Activated T-helper 1 cell treated with anti-CD3 and anti-CD28 coated beads, Interleukin-12 subunit alpha, Interleukin-12 subunit beta, Interleukin-2, Interleukin-4 antibody, amounts not matched to agents 30 ng/mL and 10 ng/mL and 1 ng/mL, durations not matched to agents 14 hours and 24 hours and 36 hours (primary cell): ENCODE measurements at places on chromosomes 1 and 21. TPM values are rescaled to one million over a fixed set of nuclear protein-coding genes. Genes with fewer than 3 reads are reported as not detected.
A peak's percentile ranks its signal among the peaks of the same experiment; 100 is the strongest.

DNA sequence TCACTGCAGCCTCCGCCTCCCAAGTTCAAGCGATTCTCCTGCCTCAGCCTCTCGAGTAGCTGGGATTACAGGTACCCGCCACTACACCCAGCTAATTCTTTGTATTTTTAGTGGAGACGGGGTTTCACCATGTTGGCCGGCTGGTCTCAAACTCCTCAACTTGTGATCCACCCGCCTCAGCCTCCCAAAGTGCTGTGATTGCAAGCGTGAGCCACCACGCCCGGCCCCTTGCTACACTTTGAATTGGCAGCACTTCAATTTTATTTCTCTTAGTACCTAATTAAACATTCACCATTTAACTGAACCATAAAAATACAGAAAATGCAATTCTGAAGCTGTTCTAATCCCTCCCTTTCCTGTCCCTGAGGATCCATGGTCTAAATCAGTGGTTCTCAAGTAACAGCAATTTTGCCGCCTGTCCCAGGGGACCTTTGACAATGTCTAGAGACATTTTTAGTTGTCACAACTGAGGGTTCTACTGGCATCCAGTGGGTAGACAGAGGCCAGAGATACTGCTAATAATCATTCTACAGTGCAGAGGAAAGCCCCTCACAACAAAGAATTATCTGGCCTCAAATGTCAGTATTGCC lies 4.3 kb upstream of the BCL2L15 start:
- H3K27me3 ChIP-seq, result no peaks in the 10 kb centered on the region
- H3K27ac ChIP-seq, result no peak overlapping the region
- no peak overlapping the region for H3K4me3 ChIP-seq
- DNase-seq, result no peak
- H3K36me3 ChIP-seq, result peaks cover 27% of the 10 kb centered on the region

DNA sequence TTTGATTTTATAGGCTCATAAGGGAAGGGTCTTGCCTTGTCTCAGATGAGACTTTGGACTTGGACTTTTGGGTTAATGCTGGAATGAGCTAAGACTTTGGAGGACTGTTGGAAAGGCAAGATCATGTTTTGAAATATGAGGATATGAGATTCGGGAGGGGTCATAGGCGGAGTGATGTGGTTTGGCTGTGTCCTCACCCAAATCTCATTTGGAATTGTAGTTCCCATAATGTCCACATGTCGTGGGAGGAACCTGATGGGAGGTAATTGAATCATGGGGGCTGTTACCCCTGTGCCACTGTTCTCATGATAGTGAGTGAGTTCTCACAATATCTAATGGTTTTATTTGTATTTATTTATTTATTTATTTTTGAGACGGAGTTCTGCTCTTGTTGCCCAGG lies 6.9 kb upstream of the CSDE1 start:
- no peak for DNase-seq
- H3K27me3 ChIP-seq, result no peaks in the 10 kb centered on the region
- H3K36me3 ChIP-seq, result peaks cover 4% of the 10 kb centered on the region
- no peaks in the 10 kb centered on the region for H3K4me1 ChIP-seq
- no peak overlapping the region for H3K27ac ChIP-seq

GRCh38 chr1:14855268-14855667 lies 256.8 kb downstream of the KAZN start:
- no peak for DNase-seq
- no peaks in the 10 kb centered on the region for H3K4me1 ChIP-seq
- no peak overlapping the region for H3K4me3 ChIP-seq

DNA sequence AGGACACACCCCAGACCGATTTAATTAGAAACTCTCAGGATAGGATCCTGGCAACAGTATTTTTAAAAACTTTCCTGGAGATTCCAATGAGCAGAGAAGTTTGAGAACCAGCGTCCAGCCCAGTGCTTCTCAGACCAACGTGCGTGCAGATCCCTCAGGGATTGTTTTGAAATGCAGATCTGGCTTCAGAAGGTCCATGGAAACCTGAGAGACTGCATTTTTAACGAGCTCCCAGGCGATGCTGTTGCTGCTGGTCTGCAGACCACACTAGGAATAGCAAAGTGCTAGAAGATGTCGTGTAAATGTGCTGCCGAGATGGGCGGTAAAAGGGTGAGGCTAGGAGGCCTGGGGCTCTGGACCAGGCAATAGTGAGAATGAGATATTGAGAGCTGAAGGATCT lies 18.4 kb upstream of the CASQ1 start:
- no peak overlapping the region for H3K27ac ChIP-seq
- H3K4me3 ChIP-seq, result no peak overlapping the region
- H3K36me3 ChIP-seq, result no peaks in the 10 kb centered on the region
- H3K27me3 ChIP-seq, result peaks cover 24% of the 10 kb centered on the region
- DNase-seq, result no peak

- DNase-seq, result no peak
- peaks cover 36% of the 10 kb centered on the region for H3K36me3 ChIP-seq
- peak overlapping the region; percentile 87 for H3K27ac ChIP-seq
- no peaks in the 10 kb centered on the region for H3K27me3 ChIP-seq
Observed at GRCh38 chr21:42527127-42527488, 13.5 kb downstream of the SLC37A1 start.

- no peak overlapping the region for H3K27ac ChIP-seq
- peaks cover 35% of the 10 kb centered on the region for H3K4me1 ChIP-seq
- H3K27me3 ChIP-seq, result peaks cover 5% of the 10 kb centered on the region
- peaks cover 5% of the 10 kb centered on the region for H3K36me3 ChIP-seq
- DNase-seq, result no peak
- H3K4me3 ChIP-seq, result peak overlapping the region; percentile 63
Observed at GRCh38 chr1:234214911-234215892, 158.1 kb upstream of the COA6 start.

DNA sequence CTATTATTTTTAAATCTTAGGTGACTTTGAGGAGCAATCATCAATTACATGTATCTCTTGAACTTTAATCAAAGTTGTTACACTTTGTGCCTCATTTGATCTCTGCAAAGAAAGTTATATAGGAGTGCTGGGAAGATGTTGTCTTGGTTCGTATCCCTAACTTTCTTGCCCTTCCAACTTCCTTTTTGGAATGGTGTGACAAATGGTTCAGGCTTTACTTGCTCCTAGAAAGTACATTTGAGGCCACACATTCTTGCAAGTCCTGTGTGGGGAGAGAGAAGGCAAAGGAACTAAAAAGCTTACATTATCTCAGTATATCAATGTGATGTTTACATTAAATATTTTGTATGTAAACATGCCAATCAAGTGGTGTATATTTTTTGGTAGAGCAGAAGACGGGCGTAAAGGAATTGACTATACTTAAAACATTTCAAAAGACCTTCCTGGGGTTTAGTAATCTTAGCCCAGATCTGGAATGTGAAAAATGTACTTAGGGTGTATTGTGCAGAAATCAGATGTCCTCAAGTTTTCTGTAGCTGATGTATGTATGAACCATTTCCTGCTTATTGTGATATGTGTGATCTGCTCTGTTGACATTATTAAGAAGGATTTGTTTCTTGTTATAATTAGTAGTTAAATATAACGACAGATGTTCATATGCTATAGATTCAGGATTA lies 59.2 kb downstream of the USP25 start:
- no peak for DNase-seq
- no peak overlapping the region for H3K27ac ChIP-seq
- no peak overlapping the region for H3K4me3 ChIP-seq

- no peak overlapping the region for H3K4me3 ChIP-seq
- H3K4me1 ChIP-seq, result peaks cover 6% of the 10 kb centered on the region
- H3K36me3 ChIP-seq, result peaks cover 26% of the 10 kb centered on the region
- H3K27ac ChIP-seq, result no peak overlapping the region
- no peak for DNase-seq
Observed at GRCh38 chr1:28021064-28021463, 61.3 kb downstream of the XKR8 start.

DNA sequence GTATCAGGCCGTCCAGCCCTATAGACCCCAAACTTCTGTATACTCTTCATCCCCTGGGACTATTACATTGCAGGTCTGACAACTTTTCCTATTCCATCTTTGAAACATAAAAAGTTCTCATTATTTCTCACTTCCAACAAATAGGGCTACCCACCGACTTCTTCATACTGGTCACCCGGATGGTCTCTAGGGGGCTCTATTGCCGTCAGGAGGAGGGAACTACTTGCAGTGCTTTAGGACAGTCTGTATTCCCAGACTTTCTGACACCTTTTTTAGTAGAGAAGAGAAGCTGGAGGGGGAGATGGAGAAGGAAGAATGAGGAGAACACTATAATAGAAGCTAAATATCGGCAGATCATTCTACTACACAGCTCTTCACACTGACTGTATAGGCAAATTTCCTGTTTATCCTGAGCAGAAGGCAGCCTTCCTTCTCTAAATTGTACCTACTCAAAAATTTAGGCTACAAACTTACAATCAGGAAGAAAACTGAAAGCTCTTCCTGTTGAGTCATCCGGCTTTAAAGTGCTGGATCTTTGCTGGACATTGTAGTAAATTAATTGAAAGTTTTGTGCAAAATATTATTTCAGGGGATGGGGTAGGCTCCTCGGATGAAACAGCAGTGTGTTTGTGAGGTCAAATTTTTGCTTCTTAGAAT lies 54.6 kb downstream of the CDC7 start:
- no peaks in the 10 kb centered on the region for H3K27me3 ChIP-seq
- peak overlapping the region; percentile 7 for H3K4me3 ChIP-seq
- H3K36me3 ChIP-seq, result peaks cover 7% of the 10 kb centered on the region
- peaks cover 92% of the 10 kb centered on the region for H3K4me1 ChIP-seq

Gene THAP3
- total RNA-seq, result 22.2 and 23.5 TPM in 2 replicates

Gene GJA5
- not detected in 2 replicates for total RNA-seq

DNA sequence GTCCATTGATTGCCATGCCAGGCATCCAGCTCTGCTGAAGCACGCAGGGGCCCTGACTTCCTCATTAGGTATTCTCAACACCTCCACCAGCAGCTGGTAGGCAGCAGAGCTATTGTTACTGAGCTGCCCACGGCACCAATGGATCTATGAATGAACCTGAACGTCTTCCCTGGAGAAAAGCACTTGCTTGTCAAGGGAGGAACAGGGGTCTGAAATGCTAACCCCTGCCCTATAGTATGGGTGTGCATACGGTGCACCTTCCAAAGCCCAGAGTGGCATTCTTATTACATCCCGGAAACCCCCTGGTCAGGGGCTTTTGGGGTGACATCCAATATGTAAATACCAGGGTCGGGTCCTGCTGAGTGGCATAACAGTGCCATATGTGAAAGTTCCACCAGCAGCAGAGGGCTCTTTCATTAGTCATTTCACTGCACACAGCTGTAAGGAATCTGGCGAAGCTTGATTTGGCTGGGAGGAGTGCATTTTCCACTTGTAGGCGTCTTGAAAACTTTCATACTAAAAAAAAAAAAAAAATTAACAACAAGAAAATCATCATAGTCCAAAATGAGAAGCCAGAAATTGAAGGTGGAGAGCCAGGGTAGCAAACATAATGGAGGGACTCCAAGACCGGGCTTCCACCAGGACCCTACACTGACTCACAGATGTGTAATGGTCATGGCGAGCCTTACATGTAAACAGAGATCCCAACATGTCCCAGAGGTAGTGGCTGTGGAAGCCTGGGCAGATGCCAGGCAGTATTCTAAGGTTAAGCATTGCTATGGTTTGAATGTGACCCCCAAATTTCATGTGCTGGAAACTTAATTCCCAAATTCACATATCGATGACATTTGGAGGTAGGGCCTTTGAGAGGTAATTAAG lies 58.8 kb upstream of the PRDX6 start:
- H3K27ac ChIP-seq, result no peak overlapping the region
- H3K27me3 ChIP-seq, result no peaks in the 10 kb centered on the region
- peaks cover 4% of the 10 kb centered on the region for H3K36me3 ChIP-seq
- peaks cover 13% of the 10 kb centered on the region for H3K4me1 ChIP-seq
- no peak overlapping the region for H3K4me3 ChIP-seq
- no peak for DNase-seq
